ENCODE measurements at places on chromosomes 3 and 15.

GRCh38 chr3:127050733-127051132, 67.8 kb downstream of the PLXNA1 start:
- DNase-seq = no peak

GRCh38 chr3:153158189-153158588, 3.8 kb upstream of the RAP2B start:
- no peak for DNase-seq

DNA sequence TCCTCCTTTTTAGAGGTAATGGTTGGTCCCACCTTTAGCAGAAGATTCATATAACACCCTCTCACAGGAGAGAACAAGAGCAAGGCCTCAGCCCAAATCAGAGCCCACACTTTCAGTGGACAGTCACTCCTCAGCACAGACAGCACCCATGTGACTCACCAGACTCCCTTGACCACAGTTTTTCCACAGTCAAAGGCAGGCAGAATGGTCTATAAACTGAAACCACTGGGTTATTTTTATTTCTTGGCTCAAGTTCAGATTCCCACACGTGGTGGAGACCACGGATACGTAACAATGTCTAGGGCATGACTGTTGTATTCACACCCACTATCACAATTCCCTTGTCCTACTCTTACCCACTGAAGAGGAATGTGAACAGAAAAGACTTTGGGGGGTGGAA, 237.8 kb upstream of the UBE2E1 start:
- no peak for DNase-seq

DNA sequence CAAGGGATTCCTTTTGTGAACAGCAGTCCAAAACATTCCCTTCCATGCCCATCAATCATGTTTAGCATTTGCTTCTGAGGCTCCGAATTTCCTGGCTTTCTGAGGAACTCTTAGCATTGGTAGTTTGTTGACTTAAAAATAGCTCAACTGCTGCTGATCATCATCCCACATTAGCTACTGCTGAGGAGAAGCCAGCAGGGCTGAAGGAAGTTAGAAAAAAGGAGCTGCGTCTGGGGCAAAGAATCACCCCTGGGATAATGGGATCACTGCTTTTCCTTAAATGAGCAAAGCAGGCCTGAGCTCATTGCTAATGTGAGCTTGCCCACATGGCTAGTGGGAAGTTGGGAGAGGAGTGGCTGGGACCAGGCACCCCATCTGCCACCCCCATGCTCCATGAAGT, 39.8 kb downstream of the CYP19A1 start:
- DNase-seq = no peak
